ENCODE measurements at places on chromosomes 6 and 20.

GRCh38 chr6:3726421-3726820, 25.1 kb downstream of the PXDC1 start:
- DNase-seq = no peak

DNA sequence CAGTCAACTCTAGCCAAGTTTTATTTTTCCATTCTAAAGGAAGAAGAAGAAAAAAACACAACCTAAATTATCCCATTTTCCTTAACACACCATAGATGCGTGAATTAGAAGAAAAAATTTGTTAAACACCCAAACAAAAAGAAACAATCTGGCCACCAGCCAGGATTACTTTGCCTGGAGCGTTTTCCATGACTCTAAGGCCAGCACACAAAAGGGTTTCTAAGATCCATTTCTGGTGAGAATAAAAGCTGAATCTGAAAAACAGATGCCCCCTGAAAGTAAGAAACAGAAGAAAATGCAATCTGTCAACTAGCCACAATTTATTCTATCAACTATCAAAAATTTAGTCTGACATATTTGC, 267.2 kb upstream of the SULF2 start:
- DNase-seq = peak; percentile 35

GRCh38 chr6:82385102-82385501, 21.5 kb downstream of the TPBG start:
- no peak for DNase-seq

DNA sequence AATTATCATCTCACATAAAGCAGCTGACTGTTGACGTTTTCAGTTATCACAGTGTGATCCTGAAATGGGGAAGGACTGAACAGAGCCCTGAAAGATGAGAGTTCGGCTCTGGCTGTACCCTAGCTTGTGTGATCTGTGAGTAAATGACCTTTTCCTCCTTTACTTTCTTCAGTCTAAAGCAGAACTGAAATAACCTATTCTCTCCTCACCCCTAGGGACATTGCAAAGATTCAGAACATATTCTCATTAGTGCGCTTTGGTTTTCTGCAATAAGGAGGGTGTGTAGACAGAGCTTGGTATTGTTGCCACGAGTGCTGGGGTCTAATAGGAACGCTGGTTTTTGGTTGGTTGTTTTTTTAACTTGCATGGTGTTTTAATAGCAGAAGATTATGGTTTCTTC, 16.7 kb downstream of the FARS2 start:
- DNase-seq = no peak

GRCh38 chr6:35197196-35197595, 16.6 kb upstream of the SCUBE3 start:
- no peak for DNase-seq

GRCh38 chr6:137166247-137167098, 7.0 kb downstream of the IL22RA2 start:
- no peak for DNase-seq

GRCh38 chr6:158991017-158991723, 8.8 kb downstream of the RSPH3 start:
- no peak for DNase-seq

GRCh38 chr6:1075444-1075843, 236.5 kb upstream of the FOXQ1 start:
- DNase-seq = no peak

- no peak for DNase-seq
Measured at GRCh38 chr6:15832841-15833240, 170.0 kb upstream of the DTNBP1 start.

DNA sequence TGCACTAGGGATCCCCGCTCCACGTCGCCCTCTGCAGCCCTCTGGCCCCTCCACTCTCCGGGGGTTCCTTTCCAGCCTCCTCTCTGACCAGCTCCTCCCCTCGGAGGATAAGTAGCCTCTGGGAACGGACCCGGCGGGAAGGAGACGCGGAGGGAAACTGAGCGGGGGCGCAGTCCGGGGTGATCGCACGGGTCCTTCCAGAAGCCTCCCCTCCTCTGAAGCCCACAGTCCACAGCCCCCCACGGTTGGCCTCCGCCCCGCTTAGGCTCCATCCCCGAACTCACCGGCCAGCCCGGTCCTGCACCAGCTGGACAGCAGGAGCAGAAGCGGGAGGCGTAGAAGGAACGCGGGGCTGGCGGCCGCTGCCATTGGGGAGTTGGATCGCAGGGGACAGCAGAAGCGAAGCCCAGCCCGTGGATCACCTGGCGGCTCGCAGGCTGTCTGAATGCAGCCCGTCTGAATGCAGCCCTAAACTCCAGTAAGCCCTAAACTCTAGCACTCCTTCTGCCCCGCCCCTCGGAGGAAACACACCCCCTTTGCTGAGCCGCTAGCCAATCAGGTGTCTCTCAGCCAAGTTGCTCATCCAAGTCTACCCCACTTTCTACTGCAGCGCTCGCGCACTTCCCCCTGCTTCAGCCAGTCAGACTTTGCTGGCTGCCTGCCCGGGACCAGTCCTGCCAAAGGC, at the start of gene RAET1G:
Gene RAET1G, minus strand, starts transcription at position 480 of the 685 bp plus-strand sequence. Its CDS starts 111 bp downstream, at position 369.
- peak; percentile 95 for DNase-seq

DNA sequence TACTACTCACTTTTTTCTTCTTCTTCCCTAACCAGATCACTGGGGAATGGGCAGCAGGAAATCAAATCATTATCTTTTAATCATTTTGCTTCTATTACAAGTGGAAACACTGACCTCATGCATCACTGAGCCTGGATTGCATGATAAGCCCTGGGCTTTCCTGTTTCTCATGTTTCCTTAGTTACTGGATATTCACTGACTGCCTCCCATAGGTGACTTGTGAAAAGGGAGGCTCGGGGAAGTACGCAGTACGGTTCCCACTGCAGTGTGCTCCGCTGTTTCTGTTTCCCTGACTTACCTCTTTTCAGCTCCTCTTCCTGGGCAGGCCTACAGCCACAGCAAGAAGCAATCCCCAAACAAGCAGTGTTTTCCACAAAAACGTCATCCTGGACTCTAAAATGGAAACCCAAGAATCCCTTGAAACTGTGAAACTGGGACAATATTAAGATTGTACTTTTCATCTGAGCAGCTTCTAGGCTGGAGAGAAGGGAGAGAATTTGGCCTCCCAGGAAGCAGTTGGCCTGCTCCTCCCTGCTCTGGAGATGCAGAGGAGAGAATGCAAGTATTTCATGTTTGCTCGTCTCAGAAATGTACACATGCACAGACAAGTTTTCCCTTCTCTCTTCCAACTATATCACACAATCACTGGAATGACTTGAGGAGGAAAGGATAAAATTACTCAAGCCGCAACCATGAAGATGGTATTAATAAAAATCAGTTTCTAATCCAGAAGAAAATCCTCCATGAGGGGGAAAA, 13.1 kb downstream of the BTNL2 start:
- peak; percentile 9 for DNase-seq

GRCh38 chr6:19723545-19723944, 113.6 kb upstream of the ID4 start:
- peak; percentile 77 for DNase-seq

- no peak for DNase-seq
Measured at GRCh38 chr6:156862711-156863110, 85.5 kb downstream of the ARID1B start.

DNA sequence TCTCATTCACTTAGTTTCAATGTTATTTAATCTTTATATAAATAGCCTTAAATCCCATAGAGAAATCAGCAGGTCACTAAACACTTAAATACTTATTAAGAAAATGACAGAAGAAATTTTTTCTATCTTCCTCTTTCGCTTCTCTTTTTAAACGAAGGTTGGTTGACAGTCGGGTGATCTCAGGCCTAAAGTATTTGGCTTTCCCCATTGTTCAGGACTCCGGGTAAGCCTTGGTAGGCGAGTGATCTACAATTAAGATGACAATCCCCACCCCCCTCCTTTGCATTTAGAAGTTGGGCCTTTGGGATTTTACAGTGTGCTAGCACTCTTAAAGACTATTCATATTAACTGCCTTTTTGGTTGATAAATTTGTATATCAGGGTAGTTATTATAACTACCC, 19.7 kb upstream of the UTRN start:
- peak; percentile 69 for DNase-seq

DNA sequence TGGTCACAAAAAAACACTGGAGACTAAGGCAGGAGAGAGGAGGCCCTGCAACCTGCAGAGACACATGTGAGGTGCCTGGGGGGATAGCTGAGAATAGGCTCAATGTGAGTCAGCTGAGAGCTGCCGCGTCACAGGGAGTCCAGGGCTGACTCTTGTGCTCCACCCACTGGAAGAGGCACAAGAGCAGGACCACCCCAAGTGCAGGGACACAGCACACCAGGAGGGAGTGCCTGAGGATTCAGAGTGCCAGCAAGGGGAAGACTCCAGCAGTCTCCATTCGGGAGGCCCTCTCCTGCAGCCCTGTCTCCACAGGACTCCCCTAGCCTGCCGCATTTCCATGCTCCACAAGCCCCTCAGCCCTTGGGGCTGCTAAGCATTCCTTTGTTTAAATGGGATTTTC, 105.5 kb downstream of the HUS1B start:
- peak; percentile 31 for DNase-seq

DNA sequence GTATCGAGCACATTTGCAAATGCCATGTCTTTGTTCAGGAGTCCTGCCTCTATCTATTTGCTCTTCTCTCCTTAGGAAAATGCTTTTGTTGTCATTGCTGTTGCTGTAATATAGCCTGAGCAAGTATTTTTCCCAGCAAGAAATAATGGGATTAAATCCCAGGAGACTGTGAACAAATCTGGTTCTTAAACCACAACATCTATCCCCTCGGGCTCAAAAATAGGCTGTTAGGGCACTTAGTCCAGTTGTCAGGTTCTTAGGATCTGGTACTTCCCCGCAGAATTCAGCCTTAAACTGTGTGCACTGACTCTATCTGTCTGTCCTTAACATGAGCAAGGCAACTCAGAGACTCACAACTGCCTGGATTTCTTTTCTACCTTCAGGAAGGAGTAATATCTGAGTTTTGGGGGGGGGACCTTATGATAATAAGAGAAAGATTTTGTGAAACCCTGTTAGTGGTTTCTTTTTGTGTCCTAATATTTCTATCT, 437.5 kb downstream of the HTR1B start:
- no peak for DNase-seq

GRCh38 chr6:107408714-107409113, 50.6 kb downstream of the PDSS2 start:
- no peak for DNase-seq

- DNase-seq = peak; percentile 66
Measured at GRCh38 chr6:99822741-99823512, 171.1 kb downstream of the MCHR2 start.

GRCh38 chr6:6659600-6660327, 71.2 kb downstream of the LY86 start:
- DNase-seq = no peak

DNA sequence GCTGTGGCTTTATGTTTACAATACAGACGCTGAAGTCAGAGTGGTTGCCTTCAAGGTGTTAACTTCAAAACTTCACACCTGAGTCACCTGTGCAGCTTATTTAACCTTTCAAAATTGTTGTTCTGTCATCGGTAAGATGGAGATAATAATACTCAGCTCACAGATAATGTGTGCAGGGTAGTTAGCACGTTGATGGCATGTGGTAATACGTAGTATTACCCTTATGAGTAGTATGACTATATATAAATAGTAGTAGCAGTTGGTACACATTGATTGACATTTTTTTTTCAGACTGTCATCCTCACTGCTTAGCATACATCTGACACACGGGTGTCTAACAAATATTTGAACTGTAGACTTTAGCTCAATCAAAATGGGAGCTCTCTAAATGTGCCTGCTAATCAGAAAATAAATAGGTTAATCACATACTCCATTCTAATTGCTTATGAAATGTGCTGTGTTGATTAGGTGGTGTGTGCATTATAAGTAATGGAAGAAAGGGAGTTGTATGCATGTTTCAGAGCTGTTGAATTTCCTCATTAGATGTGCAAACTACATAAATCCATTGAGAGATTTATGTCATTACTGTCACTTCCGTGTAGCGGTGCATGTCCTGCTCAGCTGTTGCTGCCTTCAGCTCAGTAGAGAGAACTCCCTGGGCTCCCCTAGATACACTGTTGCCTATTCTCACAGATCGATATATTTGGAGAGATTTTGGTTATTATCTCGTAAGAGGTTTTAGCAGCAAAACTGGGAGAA, 11.2 kb upstream of the MROH8 start:
- no peak for DNase-seq

- peak; percentile 20 for DNase-seq
Measured at GRCh38 chr20:3547906-3548305, 77.1 kb downstream of the ATRN start.

- no peak for DNase-seq
Measured at GRCh38 chr6:128570680-128571063, 50.3 kb upstream of the PTPRK start.

GRCh38 chr6:47862731-47863130, 80.9 kb downstream of the OPN5 start:
- no peak for DNase-seq

DNA sequence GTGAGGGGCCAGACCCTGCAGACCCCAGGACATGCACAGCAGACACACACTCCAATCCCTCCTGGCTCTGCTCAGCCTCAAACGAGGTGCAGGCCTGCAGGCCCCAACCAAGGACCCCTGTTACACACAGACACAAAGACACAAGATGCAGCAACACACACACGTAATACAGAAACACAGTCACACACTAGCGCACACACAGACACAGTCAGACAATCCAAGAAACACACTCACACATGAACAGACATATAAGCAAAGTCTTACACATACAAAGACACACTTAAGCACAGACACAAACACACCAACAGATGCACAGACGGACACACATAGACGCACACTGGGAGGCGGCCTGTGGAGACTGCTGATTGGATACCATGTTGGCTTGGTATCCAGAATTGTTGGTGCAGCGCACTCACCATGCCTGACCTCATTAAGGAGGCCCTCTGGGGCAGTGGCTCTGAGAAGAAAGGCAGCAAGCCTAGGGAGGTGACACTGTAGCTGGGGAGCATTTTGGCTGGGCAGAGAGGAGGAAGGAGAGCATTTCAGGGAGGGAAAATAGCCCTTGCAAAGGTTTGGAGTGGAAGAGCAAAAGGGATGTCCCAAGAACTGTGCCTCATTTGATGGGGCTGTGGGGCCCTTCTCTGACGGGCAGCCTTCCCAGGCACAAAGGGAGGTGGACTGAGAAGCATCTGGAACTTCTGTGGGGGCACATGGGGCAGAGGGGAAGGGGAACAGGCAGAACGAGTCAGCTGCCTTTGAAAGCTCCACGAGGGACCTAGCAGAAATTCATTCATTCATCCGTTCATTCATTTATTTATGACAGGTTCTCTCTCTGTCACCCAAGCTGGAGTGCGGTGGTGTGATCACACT, 1.4 kb upstream of the HSPA12B start:
- no peak for DNase-seq

DNA sequence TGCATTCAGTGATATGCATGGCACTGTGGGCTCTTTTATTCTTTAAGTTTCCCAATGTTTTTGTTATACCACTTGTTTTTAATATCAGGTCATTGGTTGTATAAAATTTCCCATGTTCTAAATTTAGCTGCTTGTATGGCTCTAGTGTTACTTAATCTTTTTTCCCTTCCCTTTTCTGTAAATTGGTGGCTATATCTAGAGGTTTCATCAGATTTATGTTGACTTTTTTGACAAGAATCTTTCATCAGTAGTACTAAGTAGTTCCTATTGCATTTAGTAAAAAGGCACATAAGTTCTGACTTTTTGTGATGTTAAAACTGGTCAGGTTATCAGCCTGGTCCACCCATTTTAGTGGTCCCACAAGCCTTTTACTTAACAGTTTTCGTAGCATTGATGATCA, 51.1 kb downstream of the MMS22L start:
- no peak for DNase-seq

Data from fibroblast of the aortic adventitia (primary cell).